Activated T-helper 17 cell treated with anti-CD3 and anti-CD28 coated beads, Interleukin-2, amount 50 U/mL, for 72 hours (primary cell): ENCODE measurements at places on chromosomes 2 and 18.

- ATAC-seq: no peak
Measured at GRCh38 chr2:180406687-180407086, 399.6 kb upstream of the CWC22 start.

DNA sequence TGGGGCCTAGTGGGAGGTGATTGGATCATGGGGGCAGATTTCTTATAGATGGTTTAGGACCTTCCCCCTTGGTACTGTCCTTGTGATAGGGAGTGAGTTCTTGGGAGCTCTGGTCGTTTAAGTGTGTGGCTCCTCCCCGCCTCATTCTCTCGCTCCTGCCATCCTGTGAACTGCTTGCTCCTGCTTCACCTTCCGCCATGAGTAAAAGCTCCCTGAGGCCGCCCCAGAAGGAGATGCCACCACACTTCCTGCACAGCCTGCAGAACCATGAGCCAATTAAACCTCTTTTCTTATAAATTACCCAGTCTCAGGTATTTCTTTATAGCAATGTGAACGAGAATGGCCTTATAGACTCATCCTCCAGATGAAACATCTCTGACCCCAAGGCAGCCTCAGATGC, 101.5 kb downstream of the KCNF1 start:
- no peak for ATAC-seq

- no peak for ATAC-seq
Measured at GRCh38 chr2:99831772-99832171, 310.6 kb downstream of the AFF3 start.

- no peak for ATAC-seq
Measured at GRCh38 chr2:217650716-217651360, 352.0 kb downstream of the TNS1 start.

GRCh38 chr2:113724010-113724409, 32.4 kb downstream of the SLC35F5 start:
- ATAC-seq: no peak

- no peak for ATAC-seq
Measured at GRCh38 chr2:84857566-84857965, 23.3 kb downstream of the TRABD2A start.

GRCh38 chr2:176171351-176172006, 14.4 kb downstream of the HOXD3 start:
- no peak for ATAC-seq

- ATAC-seq: no peak
Measured at GRCh38 chr18:66167829-66168684, 417.2 kb downstream of the CDH7 start.

DNA sequence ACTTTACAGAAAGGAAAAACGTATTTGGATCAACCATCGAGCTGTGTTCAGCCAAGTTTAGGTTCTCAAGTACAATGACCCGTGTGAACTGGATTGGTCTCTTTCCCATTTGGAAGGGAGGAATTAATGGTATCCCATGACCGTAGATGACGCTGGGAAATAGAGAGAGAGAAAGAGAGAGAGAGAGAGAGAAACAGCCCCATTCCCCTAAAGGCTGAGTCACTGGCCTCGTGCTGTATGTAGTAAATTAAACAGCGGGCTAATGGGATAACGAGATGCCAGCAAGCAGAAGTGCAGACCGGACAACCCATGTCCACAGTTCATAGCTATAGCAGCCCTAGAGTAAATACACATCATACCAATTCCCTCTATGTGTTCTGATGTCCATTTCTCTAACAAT, 99.6 kb downstream of the BCL11A start:
- ATAC-seq: no peak

GRCh38 chr18:25284861-25285550, 67.0 kb downstream of the ZNF521 start:
- no peak for ATAC-seq

DNA sequence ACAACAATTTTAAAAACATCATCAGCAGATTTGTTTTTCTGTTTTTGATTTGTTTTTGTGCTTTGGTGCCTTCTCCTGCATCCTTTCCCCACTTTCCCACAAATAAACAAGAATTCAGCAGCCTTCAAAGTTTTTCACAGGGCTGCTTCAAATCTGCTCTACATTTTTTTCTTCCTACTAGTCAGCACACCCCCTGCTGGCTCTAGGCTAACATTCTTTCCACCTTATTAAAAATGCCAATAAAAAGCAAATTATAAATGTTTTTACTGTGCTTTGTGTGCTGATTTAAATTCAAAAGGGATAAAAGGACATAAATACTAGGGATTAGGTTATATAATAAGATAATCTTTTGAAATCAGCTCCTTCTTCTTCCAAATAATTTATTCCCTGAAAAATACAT, 6.2 kb upstream of the CNTNAP5 start:
- ATAC-seq: no peak

DNA sequence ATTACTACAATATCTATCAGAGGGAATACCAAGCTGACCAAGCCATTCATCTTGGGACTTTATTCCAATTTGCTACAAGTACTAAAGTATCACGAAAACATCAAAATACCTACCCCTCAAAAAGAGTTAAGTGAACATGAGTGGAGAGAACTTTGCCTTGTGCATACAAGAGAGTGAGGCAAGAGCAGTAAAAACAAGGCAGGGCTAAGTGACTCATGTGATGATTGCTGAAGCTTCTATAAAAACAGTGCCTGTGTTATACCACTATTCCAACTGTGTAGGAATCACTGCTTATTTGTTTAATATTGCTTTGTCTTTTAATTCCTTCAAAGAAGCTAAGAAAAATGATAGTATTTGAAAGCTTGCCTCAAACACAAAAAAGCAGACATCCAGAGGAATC, 61.2 kb downstream of the FARSB start:
- ATAC-seq: no peak

DNA sequence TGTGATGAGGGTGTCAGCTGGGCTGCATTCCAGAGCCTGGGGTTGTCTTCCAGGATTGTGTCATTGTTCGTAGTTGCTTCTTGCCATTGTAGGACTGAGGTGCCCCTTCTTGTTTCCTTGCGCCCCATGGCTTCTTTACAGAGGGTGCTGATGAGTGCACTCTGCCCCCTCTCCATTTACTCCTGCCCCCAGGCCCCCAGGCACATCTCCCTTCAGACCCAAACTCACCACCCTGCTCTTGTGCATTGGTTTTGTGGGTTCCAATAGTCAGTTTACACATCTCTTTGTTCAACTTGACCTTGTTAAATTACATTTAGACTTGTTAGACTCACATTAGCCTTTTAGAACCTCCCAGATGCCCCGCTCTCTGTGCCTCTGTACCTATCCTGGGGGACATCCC, 33.1 kb downstream of the HJURP start:
- no peak for ATAC-seq

- no peak for ATAC-seq
Measured at GRCh38 chr2:123495241-123495640, 529.8 kb upstream of the CNTNAP5 start.

DNA sequence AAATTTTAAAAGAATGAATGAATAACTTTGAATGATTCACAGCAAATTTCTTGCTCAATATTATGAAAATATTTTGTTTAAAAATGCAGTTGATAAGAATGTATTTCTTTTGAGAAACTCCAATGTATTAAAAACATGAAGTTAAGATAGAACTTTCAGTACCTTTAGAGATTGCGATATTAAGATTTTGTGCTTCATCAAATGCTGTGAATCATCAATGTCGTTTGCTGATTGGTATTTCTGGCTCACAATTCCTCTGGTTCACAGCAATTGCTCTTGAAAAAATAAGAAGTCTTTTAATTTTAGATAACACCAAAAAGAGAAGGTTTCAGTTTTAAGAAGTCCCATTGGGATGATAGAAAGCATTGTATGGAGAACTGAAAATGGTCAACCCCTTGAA, 228.7 kb downstream of the IKZF2 start:
- ATAC-seq: no peak

DNA sequence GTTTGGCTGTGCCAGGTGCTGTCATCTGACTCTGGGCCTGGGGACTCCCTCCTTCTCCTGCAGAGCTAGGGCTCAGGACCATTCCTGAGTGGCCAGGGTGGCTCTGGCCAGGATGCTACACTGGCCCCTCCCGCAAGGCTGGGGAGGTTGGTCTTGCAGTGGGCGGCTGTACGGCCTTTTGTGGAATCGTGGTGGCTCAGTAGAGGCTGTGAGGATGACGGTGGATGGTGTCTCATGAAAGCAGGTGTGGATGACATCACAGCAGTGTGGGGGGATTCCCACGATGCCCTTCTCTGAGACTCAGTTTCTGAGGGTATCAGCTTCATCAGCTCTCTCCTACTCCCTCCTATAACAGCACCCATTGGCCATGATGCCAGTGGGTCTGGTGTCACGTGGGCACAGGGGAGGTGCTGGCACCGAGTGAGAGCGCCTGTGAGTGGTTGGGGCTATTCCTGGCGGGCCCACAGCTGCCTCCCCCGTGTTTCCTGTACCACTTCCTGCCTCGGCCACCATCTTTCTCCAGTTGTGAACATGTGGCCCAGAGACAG, 144.2 kb upstream of the HDAC4 start:
- peak; percentile 74 for ATAC-seq

- ATAC-seq: no peak
Measured at GRCh38 chr2:120856421-120856862, 120.8 kb downstream of the GLI2 start.

DNA sequence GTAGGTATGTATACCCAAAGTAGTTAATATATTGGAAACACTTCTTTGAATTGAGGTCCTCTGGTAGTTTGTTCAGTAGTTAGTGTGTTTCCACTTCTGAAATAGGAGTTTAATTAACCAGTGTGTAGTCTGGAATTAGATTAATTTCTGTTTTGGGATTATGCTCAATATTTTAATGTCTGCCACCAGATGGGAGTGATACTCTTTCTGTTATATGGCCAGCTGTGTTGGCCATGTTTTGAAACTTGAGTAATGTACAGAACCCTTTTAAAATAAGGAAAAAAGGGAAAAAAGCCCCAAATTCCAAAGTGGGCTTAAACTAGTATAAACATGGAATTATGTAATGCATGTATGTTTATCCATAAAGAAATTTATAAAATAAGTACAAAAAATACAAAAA, 147.7 kb downstream of the CTNNA2 start:
- ATAC-seq: no peak

DNA sequence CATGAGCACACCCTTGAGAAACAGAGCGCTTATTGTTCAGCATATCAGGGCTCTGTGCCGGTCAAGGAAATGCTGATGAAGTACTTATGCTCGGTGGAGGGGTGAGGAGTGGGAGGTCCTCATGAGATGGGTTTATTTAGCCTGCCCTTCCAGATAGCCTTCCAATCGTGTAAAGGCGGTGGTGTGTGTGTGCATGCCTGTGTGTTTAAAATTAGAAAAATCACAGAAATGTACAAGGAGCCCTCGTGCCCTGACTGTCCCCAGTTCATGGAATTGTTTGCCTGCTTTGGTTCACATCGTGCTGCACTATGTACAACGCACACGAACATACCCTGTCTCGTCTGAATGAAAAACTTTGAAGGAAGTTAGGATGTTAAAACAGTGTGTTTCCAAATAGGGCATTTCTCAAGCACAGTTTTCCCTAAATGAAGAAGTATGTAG, 158.6 kb downstream of the AQP4 start:
- no peak for ATAC-seq

DNA sequence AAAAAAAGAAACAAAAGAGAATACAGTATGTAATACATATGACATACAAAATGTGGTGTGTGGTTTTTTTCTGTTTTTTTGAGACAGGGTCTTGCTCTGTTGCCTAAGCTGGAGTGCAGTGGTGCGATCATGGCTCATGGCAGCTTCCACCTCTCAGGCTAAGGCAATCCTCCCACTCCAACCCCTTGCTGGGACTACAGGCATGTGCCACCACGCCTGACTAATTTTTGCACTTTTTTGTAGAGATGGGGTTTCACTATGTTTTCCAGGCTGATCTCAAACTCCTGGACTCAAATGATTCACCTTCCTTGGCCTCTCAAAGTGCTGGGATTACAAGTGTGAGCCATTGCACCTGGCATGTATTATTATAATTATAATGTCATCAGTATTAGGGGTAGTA, 38.9 kb downstream of the DHX57 start:
- ATAC-seq: peak; percentile 26

DNA sequence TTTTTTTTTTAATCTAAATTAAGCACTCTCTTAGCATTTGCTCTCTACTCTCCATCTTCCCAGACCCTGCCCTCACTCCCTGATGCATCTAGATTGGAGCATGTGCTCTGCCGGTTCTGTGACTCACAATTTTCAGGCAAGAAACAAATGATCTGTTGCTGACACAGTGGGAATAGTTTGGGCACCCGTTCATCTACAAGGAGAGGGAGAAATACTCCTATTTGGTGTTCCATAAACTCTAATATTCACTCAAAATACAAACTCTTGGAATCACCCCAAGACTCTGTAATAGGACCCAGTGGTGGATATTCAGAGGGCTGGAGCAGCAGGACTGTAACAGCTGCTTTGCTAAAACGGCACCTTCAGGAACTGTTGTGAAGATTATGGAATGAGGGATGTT, 37.1 kb upstream of the LINC00305 start:
- ATAC-seq: no peak

GRCh38 chr2:143347271-143347695, 218.1 kb downstream of the ARHGAP15 start:
- no peak for ATAC-seq

GRCh38 chr2:68692511-68692910, 42.1 kb upstream of the ARHGAP25 start:
- no peak for ATAC-seq

DNA sequence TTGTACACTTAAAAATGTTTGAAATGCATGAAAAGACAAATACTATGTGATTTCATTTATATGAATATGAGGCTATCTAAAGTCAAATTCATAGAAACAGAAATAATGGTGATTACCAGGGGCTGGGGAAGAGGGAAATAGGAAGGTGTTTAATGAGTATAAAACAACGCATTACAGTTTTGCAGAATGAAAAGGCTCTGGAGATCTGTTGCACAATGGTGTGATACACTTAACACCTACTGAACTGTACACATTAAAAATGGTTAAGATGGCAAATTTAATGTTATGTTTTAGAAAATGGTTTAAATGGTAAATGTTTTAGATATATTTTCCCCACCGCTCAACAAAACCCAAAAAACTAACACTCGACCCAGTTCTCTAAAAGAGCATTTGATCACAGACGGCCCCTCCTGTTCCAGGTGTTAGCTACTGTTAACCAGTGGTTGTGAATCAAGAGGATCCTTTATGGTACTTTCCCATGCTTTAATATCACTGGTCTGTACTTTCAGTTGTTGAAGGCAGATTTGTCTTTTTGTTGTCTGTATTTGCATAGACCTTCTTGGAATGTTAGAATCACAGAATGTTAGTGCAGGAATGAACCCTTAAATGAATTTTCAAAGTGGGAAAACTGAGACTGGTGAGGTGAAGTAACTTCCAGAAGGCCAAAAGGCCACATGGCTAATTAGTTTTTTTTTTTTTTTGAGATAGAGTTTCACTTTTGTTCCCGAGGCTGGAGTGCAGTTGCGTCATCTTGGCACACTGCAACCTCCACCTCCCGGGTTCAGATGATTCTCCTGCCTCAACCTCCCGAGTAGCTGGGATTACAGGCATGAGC, 10.2 kb downstream of the RAB10 start:
- peak; percentile 85 for ATAC-seq

- no peak for ATAC-seq
Measured at GRCh38 chr18:49011291-49011746, 60.6 kb upstream of the SMAD7 start.

DNA sequence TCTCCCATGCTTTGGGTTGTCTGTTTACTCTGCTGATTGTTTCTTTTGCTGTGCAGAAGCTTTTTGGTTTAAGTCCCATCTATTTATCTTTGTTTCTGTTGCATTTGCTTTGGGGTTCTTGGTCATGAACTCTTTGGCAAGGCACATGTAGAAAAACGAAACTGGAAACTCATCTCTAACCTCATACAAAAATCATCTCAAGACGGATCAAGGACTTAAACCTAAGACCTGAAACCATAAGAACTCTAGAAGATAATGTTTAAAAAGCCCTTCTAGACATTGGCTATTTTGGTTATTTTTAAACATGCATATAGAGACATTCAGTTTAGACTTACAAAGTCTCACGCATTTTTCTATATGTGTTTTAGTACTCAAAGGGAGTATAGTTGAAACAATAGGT, 1164.3 kb upstream of the GYPC start:
- no peak for ATAC-seq
